ENCODE measurements at places on chromosomes 6 and 20.

- no peak for DNase-seq
Measured at GRCh38 chr6:102402635-102403329, 1009.3 kb downstream of the GRIK2 start.

- no peak for DNase-seq
Measured at GRCh38 chr6:129901910-129902309, 40.8 kb upstream of the TMEM244 start.

GRCh38 chr6:51019806-51020205 lies 201.1 kb downstream of the TFAP2B start:
- no peak for DNase-seq

DNA sequence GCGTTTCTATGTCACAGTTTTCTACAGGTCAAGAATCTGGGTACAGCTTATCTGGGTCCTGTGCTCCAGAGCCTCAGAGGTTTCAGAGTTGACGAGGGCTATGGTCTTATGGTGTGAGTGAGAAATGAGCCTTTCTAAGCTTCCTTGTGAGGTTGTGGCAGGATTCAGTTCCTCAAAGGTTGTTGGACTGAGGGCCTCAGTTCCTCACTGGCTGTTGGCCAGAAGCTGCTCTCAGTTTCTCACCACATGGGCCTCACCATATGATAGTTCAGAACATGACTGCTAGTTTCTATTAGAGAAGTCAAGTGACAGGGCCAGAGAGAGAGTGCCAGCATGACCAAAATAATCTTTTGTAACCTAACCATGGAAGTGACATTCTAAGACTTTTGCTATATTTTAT lies 96.1 kb downstream of the NUS1 start:
- no peak for DNase-seq

- no peak for DNase-seq
Measured at GRCh38 chr20:37821696-37822095, 81.2 kb upstream of the VSTM2L start.

GRCh38 chr20:53643031-53643832 lies 49.6 kb upstream of the ZNF217 start:
- no peak for DNase-seq

- DNase-seq = no peak
Measured at GRCh38 chr20:5829241-5829809, 79.1 kb downstream of the SHLD1 start.

- DNase-seq = no peak
Measured at GRCh38 chr6:47168180-47168579, 126.0 kb upstream of the ADGRF1 start.

- no peak for DNase-seq
Measured at GRCh38 chr6:14804785-14805210, 441.1 kb upstream of the JARID2 start.

DNA sequence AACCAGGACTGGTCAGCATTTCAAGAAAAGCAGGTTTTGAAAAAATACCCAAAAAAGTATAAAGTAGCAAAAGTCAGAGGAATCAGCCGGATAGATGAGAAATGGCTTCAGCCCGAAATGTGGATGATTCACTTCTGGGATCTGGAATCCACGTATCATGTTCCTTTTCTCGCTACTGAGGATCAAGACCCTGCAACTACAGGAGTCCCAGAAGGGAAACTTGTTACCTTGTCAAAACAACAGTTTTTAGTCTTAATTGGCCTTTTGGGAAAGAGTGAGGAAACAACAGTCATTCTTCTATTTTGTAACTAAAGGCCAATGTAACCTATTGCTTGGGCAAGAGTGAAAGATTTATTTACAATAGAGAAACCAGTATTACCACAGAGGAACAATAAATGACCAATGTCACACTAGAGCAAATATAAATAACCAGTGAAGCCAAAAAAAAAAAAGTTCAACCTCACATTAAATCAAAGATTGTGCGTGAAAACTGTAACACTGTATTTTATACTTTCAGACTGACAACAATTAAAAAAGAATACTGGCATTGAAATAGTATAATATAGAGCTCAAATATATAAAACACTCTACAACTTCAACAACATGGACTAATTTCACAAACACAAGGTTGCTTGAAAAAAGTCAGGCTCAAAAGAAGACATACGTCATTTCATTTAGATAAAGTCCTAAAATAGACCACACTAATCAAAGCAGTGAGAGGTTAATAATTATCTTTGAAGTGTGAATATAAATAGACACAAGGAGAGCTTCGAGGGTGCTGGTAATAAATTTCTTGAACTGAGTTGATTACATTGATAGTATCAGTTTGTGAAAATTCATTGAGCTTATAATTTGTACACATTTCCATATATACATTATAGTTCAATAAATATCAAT lies 116.2 kb downstream of the GFRAL start:
- DNase-seq = no peak

DNA sequence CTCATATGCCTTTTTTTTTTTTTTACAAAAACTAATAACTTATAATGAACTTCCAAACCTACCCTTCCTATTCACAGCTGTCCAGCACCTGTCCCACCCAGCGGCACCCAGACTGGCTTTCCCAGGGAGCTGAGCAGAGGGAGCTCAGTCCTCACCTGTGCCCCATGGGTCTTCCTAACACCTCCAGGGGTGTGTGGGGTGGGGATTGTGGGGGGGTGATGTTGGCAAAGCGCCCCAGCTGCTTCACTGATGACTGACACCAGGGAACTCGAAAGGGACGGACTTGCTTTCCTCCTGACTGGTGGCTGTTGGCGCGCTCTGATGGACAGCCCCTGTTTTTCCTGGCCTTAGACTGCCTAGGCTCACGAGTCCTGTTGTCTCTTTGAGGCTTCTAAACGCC lies 14.2 kb upstream of the SYNJ2 start:
- DNase-seq = no peak

DNA sequence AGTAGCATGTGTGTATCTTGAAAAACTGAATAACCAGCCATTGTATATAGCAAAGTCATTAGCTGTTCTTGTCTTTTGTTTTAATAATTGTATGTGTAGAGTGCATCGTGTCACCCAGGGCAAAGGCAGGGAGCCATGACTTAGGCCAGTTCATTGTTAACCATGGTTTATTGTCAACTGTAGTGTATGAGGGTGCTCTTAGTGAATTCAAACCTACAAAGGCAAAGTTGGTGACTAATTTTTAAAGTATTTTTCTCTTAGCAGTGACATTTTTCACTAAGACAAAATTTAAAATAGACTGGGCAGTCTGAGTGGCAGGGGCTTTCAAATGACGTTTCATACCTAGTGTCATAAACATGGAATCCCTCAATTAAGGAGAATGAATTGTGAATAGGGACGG lies 79.0 kb downstream of the TULP4 start:
- no peak for DNase-seq

DNA sequence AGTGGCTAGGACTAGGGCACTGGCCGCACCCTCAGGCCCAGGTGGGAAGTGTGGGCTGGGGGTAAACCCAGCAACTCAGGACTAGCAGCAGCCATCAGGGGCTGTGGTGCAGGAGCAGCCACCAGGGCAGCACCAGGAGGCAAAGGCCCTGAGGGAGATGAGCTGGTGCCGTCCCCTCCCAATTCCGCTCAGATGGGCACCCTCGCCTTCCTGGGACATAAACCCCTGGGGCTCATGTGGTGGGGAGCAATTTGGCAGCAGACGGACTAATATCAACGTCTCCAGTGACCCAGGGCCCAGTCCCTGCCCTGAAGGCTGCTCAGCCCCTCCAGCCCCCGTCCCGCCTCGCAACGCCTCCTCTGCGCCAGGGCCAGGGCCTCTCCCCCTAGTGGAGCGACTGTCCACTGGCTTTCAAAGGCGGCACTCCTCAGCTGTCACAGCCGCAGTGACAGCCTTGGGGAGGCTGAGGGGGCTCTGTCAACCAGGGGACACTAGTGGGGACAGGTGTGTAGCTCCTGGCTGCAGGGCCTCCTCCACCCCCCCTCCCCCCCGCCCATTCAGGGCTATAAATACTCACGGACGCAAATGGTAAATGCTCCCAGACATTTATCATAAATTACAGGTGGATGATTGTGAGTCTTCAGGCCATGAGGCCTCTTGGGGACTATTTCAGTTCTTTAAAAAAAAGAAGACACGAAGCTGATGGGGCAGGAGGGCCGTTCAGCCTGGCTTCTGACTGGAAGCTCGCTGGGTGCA lies 349.9 kb downstream of the ZFAND3 start:
- DNase-seq = no peak

Measured in cortex of kidney (tissue), 1 donor.